ENCODE measurements at places on chromosomes 7 and 10. TPM values are rescaled to one million over a fixed set of nuclear protein-coding genes. Genes with fewer than 3 reads are reported as not detected.
A peak's percentile ranks its signal among the peaks of the same experiment; 100 is the strongest.

DNA sequence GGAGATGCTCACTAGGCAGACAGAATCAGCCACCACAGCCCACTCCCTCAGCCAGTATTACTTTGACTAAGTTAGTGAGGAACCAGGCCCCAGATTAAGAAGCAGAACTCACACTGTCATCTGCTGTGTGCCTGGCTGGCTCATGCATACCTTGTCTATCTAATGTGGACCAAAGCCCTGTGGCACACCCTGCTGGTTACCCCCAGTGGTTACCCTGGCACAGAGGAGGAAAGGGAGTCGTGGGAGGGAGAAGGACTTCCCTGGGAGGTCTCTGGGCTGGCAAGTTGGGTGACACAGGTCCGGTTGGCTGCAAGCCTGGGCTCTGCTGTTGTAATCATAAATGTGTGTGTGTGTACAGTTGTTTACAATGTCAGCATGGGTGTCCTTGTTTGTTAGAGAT, 7.5 kb upstream of the SH2D4B start:
- DNase-seq, result no peak

DNA sequence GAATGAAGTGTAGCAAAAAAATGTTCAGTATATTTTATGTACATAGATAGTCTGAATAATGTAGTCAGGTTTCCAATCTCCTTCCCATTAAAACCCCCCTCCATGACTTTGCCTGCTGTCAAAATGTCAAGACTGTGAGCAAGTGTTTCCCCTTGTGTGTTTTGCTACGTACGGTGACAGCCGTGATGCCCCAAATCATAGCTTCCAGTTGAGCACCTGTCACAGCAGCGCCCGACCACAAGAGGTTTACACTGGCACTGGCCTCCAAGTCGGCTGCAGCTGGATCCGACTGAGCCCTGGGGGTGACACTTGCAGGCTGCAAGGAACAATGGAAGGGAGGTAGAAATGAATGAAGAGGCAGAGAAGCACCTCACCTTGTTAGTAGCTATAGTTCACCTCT, 62.3 kb downstream of the LAMB4 start:
- no peak for DNase-seq

DNA sequence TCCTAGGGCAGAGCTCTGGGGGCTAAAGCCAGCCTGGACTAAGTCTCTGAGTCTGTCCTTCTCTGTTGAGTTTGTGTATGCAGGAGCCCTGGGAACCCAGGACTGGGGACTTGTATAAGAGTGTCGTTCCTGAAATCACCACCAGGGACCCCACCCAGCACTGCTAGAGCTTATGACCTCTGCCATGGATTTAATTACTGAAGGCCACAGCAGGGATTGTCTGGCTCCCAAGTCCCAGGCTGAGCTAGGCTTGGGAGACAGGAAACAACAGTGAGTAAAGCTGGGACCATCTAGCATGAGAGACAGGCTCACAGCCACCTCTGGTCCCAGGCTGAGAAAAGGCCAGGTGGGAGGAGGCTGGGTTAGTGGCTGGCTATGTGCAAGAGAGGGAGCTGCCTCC, 1.4 kb upstream of the TSPAN15 start:
- DNase-seq, result peak; percentile 60

- no peak for DNase-seq
Observed at GRCh38 chr10:130171196-130171595, 35.0 kb downstream of the GLRX3 start.

- DNase-seq, result no peak
Observed at GRCh38 chr7:68963552-68963951, 634.7 kb upstream of the AUTS2 start.

DNA sequence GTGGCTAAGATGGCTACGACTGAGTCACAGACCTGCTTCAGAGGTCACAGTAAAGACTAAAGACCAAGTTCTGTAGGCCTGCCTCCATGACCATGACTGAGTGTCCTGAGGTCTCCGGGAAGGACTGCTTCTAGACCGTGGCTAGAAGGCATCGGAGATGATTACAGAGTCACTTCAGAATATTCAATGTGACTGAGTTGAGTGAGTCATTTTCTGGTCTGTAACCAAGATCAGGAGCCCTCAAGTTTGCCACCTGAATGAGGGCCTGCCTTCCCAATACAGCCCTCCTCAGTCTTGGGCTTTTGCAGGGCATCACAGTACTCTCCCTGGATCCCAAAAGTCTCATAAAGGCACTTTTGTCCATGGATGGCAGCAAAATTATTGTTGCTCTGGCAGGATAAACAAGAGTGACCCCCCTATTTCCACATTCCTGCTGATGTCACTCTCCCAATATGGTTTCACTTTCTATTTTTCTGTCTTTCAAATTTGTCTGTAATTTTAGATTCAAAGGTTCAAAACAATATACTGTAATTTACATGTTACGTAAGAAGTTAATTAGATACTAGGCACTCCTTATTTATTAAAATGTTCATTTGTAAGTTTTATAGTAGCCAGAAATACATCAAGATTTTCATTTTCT, 47.7 kb upstream of the ZNF92 start:
- DNase-seq, result no peak

ACBD7 gene
- polyA plus RNA-seq, result not detected
